LoVo (cell line): ENCODE measurements at places on chromosomes 4 and X.

DNA sequence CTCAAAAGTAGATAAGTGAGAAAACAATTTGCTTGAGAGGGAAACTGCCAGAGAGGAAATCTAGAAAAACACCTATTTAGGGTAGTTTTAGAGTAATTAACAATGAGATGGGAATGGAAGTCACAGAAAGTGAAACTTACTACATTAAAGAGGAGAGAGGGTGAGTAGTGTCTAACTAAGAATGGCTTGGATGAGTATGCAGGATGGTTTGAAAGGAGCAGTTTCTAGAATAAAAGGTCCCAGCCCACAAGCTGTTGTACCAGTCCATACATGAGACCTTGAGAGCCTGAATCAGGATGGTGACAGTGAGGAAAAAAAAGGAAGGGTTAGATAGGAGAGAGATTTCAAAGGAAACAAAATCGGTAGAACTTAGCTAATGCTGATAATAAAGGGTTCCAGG, 1.3 kb downstream of the GAR1 start:
- no peak for DNase-seq

- DNase-seq, result peak; percentile 38
These were observed 15.4 kb downstream of the HMGB2 start for GRCh38 chr4:173318648-173319211.

GRCh38 chrX:47170861-47171692, 22.6 kb upstream of the UBA1 start:
- no peak for DNase-seq

DNA sequence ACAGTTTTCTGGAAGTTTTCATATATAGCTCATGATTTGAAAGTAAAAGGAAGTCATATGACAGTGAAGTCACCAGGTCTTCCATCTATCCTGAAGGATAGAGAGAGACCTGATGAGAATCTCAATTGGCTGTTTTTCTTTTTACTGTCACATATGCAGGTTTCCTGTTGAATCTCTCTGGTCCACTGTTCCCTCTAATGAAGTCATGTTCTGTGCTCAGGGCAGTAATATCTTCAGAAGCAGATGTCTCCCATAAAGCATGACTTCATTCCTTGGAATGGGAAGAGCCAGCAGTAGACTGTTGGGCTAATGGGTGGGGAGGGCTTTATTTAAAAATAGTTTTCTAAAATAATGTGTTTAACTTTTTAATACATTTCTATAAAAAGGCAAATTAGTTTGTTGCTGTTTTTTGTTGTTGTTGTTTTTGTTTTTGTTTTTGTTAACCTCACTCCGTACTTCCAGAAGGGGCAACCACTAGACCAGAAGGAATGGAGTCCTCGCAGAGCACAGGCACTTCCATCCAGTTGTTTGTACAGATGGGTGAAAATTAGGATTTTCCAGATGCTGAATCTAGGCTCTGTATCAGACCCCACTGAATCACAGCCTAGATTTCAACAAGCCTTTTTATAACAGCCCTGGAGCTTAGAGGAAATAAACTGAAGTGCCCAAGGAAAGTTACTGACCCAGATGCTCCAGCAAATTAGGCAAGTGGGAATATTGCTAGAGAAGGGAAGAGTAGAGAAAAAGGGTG, 54.2 kb downstream of the AWAT2 start:
- no peak for DNase-seq

GRCh38 chr4:2256781-2257191, 5.1 kb downstream of the MXD4 start:
- DNase-seq, result no peak

GRCh38 chr4:145493166-145493565, 11.5 kb downstream of the SMAD1 start:
- no peak for DNase-seq

GRCh38 chr4:26157541-26157940, 163.3 kb upstream of the RBPJ start:
- no peak for DNase-seq

GRCh38 chrX:101357166-101357795, 8.7 kb upstream of the TIMM8A start:
- DNase-seq, result no peak

GRCh38 chr4:45120163-45120562, 393.8 kb upstream of the GNPDA2 start:
- no peak for DNase-seq

- no peak for DNase-seq
These were observed 6.0 kb upstream of the PDLIM3 start for GRCh38 chr4:185541251-185541727.

GRCh38 chr4:101141230-101141629, 206.1 kb downstream of the PPP3CA start:
- no peak for DNase-seq
